HAP-1 (cell line): ENCODE measurements at places on chromosomes 5 and 9.

- DNase-seq, result no peak
These were observed 88.2 kb upstream of the ANKRD55 start for GRCh38 chr5:56321236-56321881.

- DNase-seq, result peak; percentile 57
These were observed 7.9 kb downstream of the GABRP start for GRCh38 chr5:170791325-170791954.

- DNase-seq, result no peak
These were observed 453.5 kb downstream of the RAB3C start for GRCh38 chr5:59036274-59036961.

DNA sequence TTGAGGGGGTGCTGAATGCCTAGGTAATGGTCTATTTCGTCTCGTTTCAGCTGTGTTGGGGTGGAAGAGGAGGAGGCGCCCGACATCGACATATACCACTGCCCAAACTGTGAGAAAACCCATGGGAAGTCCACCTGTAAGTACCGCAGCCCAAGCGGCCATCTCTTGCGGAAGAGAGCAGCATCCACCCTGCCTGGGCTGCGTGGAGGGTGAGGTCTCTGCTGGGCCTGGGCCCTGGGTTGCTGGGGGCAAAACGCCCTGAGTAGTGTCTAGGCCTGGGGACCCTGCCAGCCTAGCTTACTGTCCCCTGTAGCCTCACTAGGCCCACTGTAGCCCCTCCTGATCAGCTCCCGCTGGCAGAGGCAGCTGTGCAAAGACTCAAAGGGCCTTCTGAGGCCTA is 53.5 kb downstream of the PHF2 start:
- DNase-seq, result no peak

DNA sequence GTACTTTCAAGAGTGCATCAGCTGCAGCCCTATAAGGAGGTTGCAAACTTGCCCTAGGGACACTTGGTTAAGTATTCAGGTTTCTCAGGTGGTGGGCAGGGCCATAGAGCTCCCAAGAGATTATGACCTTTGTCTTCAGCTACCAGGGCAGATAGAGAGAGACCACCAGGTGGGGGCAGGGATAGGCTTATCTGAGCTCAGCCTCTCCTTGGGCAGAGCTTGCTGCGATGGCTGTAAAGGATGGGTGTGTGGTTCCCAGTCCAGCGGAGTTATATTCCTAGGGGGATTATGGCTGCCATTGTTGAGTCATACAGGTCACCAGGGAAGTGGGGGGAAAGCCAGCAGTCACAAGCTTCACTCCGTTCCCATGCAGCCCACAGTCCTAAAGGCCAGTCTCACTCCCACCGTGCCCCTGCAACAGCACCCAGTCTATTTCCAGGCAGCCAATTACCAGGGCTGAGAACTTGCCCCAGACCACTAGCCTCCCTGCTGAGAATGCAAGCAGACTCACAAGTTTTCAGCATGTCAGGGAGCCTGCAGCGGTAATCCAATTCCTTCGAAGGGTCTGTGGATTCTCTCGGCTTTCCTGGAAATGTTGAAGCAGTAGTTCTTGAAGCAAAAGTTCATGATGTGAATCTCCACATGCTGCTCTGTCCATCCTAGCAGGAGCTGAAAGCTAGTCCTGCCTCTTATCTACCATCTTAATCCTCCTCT is 151.5 kb downstream of the SLC12A2 start:
- DNase-seq, result no peak

DNA sequence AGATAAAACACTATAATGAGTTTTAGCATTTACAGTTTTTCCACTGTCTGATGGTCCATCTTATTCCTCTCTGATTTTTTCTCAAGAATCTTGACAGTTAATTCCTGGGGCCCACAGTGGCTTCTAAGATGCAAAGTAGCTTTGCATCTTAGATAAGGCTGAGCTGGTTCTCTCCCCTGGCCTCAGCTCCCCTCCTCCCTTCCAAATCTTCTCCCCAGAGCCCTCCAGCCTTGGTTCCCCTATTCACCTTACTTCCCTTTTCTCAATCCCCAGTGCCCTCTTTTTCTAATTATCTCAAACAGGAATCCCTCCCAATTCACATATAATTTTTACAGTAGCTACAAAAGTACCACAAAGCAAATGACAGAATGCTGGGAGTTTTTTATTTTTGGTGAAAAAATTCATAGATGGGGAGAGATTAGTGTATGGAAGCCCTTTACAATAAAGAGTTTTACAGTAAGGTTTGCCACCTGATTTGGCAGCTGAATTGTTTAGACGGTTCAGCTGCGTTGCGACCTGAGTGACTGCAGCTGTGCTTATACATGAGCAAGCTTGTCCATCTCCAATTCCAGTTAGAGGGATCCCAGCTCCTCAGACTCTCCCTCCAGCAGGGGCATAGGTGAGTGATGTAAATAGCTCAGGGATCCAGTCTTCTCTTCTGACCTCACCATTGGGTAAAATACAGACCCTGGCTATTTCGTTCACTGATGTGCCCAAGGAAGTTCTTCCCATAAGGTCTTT is 51.4 kb upstream of the CKMT2 start:
- DNase-seq, result no peak

- DNase-seq, result no peak
These were observed 55.0 kb downstream of the GARNL3 start for GRCh38 chr9:127319366-127320114.

DNA sequence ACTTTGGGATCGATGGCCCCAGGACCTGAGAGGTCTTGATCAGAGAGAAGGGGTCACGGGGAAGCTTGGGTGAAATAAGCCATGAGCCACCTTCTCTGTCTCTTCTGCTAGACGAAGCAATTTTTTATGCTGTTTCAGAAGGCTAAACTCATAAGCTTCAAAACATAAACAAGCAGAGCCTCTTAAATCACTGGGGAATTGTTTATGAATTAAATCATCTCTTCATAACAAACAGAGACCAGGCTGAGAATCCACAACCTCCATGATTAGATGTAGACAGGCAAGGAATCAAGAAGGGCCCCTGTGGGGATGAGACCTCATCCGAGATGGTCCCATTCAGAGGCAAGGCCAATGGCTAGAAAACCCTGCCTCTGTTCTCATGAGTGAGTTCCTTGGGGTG is 21.7 kb upstream of the TCOF1 start:
- no peak for DNase-seq
